HEK293T (cell line): ENCODE measurements at places on chromosomes 11 and 22.

- no peak for DNase-seq
These were observed 70.5 kb downstream of the ETS1 start for GRCh38 chr11:128516886-128517285.

- peak; percentile 63 for DNase-seq
These were observed 147.5 kb upstream of the CTSC start for GRCh38 chr11:88484873-88485621.

DNA sequence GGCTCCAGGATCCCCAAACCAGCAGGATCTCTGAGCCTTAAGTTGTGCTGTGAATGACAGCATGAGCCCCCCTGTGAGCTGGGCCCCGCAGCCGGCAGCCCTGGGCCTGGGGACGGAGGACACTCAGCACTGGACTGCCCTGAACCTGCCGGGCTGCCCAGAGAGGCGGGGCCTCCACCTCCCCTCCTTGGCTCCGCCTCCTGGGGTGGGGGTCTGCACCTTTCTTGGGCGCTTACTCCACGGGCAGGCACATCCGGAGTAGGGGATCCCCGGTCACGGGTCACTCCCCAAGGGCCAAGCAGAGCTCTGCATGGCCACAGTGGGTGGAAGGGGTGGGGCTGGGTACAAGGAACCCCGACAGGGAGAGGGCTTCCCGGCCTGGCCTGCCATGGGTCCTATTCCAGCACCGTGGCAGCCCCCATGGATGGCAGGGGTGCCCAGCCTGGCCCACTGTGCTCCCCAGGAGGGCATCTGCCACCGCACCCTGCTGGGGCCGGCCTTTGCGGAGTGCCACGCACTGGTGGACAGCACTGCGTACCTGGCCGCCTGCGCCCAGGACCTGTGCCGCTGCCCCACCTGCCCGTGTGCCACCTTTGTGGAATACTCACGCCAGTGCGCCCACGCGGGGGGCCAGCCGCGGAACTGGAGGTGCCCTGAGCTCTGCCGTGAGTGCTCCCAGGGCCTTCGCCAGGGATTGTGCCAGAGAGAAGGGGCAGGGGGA is 5.4 kb downstream of the MUC5B start:
- DNase-seq: no peak

GRCh38 chr11:86565388-86565787 is 107.0 kb downstream of the ME3 start:
- DNase-seq: no peak

- no peak for DNase-seq
These were observed 90.8 kb upstream of the CLDN5 start for GRCh38 chr22:19615001-19615461.

DNA sequence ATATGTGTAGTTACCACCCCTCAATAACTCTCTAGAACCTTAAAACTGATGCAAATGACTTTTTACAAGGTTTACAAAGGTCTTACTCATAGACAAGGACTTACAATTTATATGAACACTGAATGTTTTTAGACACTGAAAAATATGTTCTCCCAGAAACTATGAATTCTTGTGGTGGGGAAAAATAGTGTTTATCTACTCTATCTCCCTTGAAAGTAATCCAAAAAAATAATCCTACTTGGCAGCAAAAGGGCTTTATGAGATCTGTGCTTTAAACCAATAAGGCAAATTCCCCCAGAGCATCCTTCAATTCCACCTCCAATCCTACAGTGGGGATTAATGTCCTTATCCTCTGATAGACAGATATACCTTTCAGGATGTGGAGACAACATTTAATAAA is 1984.1 kb upstream of the RAG2 start:
- DNase-seq: no peak

DNA sequence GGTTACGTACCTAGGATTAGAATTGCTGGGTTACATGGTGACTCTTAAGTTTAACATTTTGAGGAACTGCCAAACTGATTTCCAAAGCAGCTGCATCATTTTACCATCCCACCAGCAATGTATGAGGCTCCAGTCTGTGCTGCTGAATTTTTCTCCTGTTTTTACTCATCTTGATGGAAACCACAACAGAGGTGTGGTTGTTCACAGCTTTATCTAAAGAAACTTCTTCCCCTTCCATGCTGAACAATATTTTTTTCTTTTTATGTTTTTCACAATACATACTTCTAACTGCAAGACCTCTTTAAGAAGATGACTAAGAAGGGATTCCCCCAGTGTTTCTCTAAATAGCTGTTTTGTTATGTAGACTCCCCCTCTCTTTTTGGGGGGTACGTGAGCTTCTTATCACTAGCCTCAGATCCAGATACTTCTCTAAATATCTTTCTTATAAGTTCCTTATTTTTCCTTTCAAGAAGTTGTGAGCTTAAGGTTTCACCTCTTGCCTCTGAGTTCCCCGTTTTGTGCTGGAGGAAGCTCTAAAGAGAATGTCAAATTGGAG is 24.0 kb downstream of the TCP11L1 start:
- DNase-seq: no peak

DNA sequence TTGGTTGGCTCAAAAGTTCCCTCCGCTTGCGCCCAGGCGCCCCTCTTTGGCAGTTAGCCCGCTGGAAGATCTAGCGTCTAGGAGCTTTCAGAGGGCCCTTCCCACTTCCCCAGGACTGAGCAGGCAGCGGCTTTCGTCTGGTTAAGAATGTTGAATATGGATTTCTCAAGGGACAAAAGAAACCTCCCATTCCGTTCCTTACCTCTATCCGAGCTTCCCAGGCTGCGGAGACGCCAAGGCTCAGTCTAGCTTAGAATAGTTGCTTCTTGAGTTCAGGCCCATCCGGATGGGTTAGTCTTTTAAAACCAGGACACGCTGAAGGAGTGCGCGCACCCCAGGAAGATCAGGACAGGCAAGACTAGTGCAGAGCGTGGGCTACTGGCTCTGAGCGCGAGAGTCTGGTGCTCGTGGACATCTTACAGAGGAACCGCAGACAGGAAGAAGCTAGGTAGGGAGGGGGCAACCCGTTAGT is 1.6 kb downstream of the NELL1 start:
- no peak for DNase-seq

DNA sequence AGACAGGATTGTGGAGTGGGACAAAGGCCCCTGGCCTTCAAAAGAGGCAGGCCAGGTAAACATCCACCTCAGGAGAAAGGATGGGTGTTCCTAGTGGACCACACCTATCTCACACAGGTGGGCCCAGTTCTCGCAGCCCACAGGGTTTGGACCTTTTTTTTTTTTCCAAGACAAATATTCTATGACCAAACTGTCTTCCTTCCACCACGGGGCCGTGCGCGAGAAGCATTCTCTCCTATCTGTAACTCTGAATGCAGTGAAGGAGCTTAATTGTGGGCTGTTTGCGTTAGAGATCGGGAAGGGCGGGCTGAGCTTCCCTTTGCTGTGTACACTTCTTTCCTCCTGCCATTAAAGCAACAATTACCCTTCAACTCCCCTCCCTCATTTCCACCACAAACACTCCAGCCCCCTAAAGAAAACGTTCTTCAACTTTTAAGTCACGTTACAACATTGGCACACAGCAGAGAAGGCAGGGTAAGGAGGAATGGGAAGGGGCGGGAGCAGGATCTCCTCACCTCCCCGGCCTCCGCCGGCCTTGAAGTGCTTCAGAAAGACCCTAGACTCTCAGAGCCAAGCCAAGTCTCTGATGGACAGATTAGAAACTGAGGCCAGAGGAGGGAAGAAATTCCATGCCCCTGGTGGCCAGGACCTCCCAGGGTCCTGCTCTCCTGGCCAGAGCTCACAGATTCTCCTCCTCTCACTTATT is 238.4 kb downstream of the BUD13 start:
- DNase-seq: no peak
